ENCODE measurements at places on chromosomes 3 and 15.

DNA sequence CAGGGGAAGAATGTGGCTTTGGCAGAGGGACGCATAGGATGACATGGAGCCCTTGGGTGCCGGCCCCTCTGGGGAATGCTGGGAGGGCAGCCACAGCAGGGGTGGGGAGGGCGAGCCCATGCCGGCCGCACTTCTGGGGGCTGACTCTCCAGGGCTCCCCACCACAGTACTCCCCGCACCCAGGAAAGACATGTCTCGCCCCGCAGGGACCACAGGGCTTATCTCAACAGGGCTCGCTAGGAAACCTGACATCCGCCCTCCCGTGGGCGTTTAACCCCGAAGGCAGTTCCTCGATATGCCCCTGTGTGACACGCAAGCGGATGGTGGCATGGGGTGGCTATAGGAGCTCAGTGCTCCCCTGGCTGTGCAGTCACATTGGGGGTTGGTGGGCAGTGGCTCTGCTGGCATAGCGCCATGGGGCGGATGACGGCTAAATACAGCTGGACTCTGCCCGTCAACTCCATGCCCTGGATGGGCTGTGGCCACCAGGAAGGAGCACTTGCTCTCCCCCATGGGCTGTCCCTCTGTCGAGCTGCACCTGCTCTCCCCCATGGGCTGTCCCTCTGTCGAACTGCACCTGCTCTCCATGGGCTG is 141.4 kb downstream of the ADAMTS17 start:
- DNase-seq = no peak

GRCh38 chr3:60967141-60967540 is 284.1 kb downstream of the FHIT start:
- DNase-seq = no peak

- no peak for DNase-seq
Measured at GRCh38 chr3:192745150-192745549, 17.8 kb upstream of the FGF12 start.

DNA sequence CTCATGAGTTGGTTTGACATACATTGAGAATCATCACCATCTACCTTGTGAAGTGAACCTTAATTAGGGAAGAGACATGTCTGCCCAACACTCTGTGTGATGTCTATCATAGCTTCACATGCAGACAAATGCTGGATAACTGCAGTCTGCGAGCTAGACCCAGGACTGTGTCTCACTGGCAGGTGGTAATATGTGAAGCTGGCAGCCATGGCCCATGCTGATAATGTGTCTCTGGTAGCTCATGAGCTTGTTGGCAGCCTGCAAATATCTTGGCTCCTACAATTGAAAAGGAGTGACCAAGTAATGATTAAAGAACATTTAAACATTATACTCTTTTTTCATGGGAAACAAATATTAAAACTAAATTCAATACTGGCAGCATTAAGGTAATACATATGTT is 234.8 kb downstream of the CHST2 start:
- DNase-seq = no peak

GRCh38 chr3:56753206-56753820 is 48.4 kb downstream of the ARHGEF3 start:
- DNase-seq = no peak

- DNase-seq = no peak
Measured at GRCh38 chr3:69786854-69787253, 47.6 kb downstream of the MITF start.

GRCh38 chr3:36295296-36295695 is 85.0 kb upstream of the STAC start:
- no peak for DNase-seq

DNA sequence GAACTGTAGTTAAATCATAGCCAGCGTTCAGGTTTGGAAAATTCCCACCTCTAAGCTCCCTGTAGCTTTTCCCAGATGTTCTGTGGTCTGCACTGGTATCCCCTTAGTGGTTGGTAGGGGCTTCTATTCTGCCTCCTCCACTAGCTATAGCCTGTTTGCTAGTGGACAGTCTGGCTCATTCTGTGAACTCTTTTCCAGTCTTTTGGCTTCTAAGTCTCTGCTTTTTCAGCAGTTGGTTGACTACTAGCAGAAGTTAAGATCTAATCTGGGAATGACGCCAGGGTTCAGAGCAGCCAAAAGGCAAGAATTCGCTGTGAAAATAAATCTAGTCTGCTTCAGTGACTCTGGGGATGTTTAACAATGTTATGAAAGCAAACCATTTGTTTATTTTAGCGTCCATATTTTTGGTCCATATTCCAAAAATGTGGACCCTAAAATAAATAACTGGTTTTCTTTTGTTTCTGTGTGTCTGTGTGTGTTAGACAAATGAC is 73.7 kb upstream of the WDR72 start:
- DNase-seq = no peak

All from GOT3 (cell line).